ENCODE measurements at places on chromosomes 1 and 21.

- no peak for DNase-seq
These were observed 75.0 kb downstream of the SPATA46 start for GRCh38 chr1:162301696-162302095.

GRCh38 chr1:230127105-230128054 is 60.3 kb downstream of the GALNT2 start:
- peak; percentile 31 for DNase-seq

- DNase-seq = no peak
These were observed 79.1 kb downstream of the POFUT2 start for GRCh38 chr21:45208627-45208951.

DNA sequence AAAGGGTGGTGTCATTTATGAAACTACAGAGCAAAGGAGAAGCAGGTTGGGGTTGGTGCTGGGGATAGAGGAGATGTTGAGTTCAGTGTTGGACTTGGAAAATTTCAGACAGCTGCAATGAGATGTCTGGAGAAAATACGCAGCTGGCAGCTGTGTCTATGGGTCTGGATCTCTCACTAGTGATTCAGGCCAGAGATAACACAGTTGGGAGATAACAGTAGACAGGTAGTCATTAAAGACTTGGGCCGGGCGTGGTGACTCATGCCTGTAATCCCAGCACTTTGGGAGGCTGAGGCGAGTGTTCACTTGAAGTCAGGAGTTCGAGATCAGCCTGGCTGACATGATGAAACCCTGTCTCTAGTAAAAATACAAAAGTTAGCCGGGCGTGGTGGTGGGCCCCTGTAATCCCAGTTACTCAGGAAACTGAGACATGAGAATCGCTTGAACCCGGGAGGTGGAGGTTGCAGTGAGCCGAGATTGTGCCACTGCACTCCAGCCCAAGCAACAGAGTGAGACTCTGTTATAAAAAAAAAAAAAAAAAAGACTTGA is 2.5 kb upstream of the TFAP2E start:
- no peak for DNase-seq

GRCh38 chr21:43645136-43645891 is 14.0 kb downstream of the HSF2BP start:
- peak; percentile 81 for DNase-seq

All from inflammatory macrophage treated with lipopolysaccharide for 1 hour (primary cell).